ENCODE measurements at places on chromosomes 2 and 18.

GRCh38 chr2:49770919-49771318, 616.6 kb upstream of the FSHR start:
- no peak for DNase-seq

DNA sequence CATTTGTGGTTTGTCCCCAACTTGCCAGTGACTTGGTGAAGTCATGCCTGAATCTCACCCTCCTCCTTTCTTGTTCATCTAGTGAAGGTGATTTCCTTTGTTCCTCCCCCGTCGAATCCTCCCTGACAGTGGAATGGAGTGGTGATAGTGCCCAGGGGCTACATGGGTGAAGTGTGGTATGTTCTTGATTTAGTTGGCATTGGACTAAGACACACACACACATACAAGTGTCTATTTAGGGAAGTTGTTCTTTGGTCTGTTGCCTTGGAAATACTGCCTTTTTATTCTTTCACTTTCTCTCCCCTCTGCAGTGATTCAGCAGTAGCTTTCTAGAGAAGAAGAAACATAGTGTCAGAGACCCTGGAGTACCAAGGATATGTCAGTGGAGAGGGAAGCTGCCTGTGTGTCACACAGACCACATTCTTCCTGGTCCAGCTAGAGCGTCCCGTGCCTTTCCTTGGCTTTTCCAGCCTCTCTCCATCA, 10.9 kb downstream of the INPP4A start:
- DNase-seq = no peak

- no peak for DNase-seq
Observed at GRCh38 chr18:40152859-40153258, 1802.2 kb upstream of the PIK3C3 start.

- DNase-seq = no peak
Observed at GRCh38 chr2:176997792-176998169, 214.8 kb upstream of the HNRNPA3 start.

DNA sequence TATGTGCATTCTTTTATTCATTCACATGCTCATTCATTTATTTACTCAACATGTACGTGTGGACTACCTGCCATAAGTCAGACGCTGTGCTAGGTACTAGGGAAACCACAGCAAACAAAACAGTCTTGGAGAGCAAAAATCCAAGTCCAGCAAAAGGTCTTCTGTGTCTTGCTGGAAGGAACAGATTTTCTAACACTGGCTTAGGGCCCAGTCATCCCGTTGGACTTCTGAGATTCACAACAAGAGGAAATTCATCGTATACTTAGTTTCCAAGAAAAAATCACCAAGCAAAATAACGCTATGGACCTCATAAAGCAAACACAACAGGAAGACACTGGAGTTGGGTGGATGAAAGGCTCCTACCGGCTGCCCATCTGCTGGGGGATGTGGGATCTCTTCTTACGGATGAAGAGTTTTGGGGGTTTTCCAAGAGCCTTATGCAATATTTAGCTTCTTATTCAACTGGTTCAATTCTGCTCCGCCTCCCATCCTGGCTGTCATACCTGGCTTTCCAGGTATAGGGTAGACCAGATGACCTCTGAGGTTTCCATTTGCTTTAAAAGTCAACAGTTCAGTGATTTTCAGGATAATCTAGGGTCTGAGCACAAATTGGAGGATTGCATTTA, 262.7 kb downstream of the HAUS1 start:
- DNase-seq = no peak

DNA sequence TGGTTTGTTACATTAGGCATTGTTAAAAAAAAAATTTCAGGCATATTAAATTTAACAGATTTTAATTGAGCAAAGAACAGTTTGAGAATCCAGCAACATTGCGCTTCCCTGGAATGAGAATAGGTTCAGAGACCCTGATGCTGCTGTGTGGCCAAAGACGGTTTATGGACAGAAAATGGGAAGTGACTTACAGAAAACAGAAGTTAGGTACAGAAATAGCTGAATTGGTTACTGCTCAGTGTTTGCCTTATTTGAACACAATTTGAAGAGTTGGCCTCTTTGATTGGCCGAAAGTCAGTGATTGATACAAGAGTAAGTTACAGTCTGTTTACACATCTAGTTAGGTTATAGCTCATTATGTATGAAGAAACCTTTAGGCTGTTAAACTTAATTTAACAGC, 6.0 kb upstream of the NEDD4L start:
- DNase-seq = no peak

GRCh38 chr2:191797500-191797899, 49.4 kb downstream of the CAVIN2 start:
- no peak for DNase-seq

GRCh38 chr2:5696404-5696944, 4.3 kb downstream of the SOX11 start:
- no peak for DNase-seq

DNA sequence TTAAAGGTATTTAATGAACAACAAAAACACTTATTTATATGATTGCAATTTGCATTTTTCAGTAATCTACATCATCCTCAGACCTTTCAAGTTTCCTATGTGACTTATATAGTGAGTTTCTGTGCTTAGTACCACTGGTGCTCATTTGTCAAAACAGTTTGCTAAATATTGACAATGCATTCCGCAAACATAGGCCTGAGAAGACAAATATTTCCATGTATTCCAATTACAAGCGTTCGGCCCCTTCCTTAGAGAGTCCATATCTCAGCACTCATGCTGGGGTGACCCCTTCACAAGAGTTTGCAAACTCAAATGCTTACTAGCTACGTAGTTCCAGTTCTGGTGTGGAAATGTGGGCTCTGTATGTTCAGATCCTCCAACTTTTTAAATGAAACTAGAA, 56.1 kb downstream of the SRD5A2 start:
- no peak for DNase-seq

DNA sequence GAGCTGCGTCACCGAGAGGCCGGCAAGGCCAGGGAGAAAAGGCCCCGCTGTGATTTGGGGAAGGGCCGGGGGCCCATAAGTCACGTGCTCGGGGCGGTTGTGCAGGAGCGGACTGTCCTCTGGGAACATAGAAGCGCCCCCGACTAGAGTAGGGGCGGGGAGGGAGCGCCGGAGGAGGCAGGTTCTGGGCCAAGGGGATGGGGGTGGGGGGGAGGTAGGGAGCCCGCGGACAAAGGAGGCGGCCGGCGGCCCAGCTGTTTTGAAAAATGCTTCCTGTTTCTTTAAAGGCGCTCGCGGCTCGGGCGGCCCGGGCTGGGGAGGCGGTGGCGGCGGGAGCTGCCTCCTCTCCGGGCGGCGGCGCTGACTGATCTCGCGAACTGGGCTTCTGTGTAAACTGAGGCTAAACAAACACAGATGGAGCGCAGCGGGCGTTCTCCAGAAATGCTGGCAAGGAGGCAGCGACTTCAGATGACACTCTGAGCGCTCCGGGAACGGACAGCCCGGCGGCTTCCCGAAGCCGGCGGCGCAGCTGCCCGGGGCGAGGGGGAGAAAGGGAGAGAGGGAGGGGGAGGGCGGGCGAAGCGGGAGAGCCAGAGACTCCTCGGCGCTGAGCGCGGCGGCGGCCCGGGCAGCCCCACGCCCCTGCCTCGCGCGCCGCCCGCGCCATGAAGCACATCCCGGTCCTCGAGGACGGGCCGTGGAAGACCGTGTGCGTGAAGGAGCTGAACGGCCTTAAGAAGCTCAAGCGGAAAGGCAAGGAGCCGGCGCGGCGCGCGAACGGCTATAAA, at the start of gene ATOH8:
Gene ATOH8, plus strand, starts transcription at position 467 of the 788 bp plus-strand sequence. Its CDS starts 199 bp downstream, at position 666.
- DNase-seq = no peak

DNA sequence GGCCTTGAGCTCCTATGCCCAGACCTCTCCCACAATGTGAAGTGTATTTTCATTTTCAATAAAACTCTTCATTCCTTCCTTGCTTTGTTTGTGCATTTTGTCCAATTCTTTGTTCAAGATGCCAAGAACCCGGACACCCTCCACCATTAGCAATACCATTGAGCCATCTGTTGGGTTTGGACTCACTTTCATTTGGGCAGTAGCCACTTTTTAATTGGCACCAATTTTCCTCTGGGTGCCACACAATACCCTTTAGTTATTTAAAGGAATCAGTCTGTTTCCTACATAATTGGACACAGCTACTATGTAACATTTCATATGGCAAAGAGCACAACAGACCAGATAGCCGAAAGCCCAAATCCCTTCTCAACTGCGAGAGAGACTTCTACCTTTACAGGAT, 22.5 kb upstream of the SLC35G4 start:
- DNase-seq = no peak

- DNase-seq = no peak
Observed at GRCh38 chr2:217950401-217950871, 52.4 kb downstream of the TNS1 start.

- no peak for DNase-seq
Observed at GRCh38 chr2:159249990-159250715, 36.4 kb downstream of the WDSUB1 start.

- DNase-seq = no peak
Observed at GRCh38 chr2:234240917-234241316, 190.4 kb downstream of the SPP2 start.

DNA sequence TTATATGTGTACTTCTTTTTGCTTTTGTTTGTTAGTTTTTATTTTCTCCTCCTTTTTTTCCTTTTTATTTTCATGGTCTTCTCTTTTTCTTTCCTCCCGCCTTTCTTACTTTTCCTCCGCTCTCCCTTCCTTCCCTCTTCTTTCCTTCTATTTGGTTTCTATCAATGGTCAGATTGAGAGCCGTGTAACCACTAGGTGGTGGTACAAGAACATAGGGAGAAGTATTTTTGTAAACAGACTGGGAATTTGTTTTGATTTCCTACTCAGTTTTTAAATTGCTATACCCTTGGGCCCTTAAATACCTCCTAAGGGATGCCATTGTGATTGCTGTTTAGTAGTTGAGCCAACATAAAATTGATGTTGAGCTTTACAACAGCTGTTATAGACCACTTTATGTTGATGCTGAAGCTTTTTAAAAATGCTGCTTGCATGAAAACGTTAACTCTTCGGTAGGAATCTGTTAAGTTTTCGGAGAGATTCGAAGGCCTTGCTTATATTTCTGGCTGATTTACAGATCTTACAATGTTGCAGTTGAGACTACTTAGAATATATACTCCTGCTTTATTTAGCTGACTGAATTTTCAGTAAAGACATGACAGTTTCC, 124.2 kb downstream of the UBE2E3 start:
- DNase-seq = peak; percentile 20

- DNase-seq = no peak
Observed at GRCh38 chr2:28357948-28358667, 34.5 kb upstream of the FOSL2 start.

- DNase-seq = no peak
Observed at GRCh38 chr2:240646900-240647502, 21.7 kb downstream of the GPR35 start.

DNA sequence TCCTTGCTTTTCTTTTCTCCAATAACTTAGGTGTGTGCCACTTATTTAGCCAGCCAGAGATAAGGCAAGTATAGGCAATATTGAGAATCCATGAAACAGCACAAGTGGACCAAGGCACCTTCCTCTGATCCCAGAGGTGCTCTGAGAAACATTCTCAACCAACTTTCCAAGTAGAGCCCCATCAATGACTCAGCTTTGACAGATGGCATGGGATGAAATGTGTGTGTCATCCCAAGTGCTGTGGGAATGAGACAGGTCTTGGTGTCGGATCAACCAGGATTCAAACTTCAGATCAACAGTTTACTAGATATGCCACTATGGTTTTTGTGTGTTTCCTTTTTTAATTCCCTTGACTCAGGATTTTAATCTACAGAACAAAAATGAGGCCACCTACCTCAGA, 164.0 kb downstream of the GRB14 start:
- no peak for DNase-seq

GRCh38 chr2:71240794-71241193, 13.9 kb upstream of the PAIP2B start:
- no peak for DNase-seq

DNA sequence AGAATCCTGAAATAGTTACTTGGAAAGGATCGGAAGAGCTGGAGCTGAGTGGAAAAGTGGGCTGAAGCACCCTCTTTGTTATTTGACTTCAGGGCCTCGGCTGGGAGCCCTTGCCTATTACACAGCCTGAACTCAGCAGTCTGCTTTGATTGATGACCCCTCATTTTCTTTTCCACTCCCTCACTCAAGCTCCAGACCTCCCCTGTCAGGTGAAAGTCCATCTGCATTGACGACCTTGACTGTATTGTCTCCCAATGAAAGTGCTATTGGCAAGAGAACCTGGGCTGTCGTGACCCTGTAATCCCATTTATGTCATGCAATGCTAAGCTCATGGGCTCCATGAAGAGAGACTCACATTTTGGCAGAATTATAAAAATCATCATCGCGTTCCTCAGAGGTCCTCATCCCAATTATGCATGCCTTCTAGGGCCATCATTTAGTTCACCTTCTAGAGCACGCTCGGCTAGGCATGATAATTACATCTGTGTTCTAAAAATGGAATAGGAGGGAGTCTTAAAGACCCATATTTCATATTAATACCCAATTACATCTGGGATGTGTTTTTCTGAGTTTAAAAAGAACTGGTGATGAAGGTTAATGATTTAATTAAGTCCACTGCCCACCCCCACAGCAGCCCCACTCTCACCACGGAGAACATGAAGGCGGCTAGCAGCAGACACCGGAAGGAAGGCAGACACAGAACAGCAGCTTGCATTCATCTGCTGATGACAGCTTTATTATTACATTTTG, 472.5 kb downstream of the PID1 start:
- no peak for DNase-seq

DNA sequence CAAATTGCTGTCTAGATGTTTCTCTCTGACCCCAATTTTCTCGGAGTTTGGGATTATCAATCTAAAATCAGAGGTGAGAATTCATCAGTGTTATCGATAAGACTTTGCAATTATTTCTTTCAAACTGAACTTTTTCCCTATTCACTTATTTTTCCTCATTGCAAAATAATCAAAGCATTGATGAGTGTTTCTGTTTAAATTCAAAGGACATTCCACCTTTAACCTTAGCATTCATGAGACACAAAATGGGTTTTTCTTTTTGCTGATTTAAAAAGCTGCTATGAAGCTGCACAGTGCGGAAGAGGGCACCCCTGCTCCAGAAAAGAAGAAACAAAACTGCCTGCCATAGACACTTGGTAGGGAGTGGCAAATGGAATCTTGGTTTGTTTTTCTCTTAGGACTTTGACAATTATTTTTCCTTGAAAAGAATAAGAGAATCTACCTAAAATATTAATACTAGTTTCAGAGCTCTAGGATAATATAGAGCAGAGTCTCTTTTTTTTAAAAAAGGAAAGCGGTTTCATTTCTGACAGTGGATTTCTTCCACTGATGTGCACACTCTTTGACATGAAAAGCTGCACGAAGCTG, 203.4 kb downstream of the TGIF1 start:
- DNase-seq = no peak

- DNase-seq = no peak
Observed at GRCh38 chr18:45286431-45286830, 328.8 kb upstream of the SLC14A2 start.

Measured in NCI-H1930 (cell line).